ENCODE measurements at places on chromosomes 2 and 18.

GRCh38 chr18:74996996-74997395 lies 211.9 kb downstream of the PTGR3 start:
- no peak for DNase-seq

GRCh38 chr2:122758967-122759366 lies 1003.5 kb downstream of the TSN start:
- DNase-seq: no peak

DNA sequence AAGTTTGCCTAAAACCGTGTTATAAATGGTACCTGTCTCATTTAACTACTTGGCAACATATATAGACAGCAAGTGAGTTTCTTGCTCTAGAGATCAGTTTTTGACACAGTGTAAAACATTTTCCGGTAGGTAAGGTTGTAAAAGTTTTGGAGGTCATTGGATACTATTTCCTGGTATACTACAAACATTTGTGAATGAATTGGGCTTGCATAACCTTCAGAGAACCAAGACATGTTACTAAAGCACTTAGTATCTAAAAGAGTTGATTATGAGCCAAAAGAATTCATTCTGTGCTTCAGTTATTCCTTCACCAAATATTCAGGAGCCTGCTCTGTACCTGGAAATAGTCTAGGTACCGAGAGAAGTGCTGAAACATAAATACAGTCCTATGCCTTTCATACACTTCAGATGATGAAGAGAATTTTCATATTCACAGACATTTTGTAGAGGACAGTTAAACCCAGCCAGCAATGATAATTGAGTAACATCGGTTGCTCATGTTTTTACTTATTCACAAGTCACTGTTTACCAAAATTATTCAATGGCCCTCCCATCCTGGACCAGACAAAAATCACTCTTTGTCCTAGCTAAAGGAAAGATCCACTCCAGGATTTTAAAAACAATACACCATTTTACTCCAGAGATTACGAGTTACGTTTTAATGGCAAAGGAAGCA lies 319.4 kb upstream of the RBMS1 start:
- no peak for DNase-seq

GRCh38 chr2:83579507-83579906 lies 879.6 kb downstream of the SUCLG1 start:
- DNase-seq: no peak

DNA sequence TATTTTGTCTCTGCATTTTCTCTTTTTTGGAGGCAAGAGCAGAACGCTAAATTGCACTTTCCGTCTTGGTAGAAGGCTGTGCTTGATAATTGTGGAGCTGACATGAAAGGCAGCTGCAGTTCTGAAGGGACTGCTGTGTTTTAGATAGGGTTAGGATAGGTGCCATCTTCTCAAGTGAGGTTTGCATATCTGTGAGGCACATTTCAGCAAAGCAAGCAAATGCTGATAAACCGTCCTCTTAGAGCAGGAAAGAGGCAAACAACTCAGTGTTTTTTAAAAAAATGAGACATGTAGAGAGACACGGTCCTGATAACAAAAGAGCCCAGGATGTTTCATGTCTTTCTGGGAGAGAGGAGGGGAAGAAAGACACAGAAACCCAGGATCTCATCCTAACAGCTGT lies 217.7 kb downstream of the SOCS6 start:
- no peak for DNase-seq
